ENCODE measurements at places on chromosomes 1 and 21. TPM values are rescaled to one million over a fixed set of nuclear protein-coding genes. Genes with fewer than 3 reads are reported as not detected.

GRCh38 chr1:18922319-18922726 lies 20.0 kb upstream of the ALDH4A1 start:
- DNase-seq: peak; percentile 97

The NBPF14 gene
- total RNA-seq: 17.8 TPM

- DNase-seq: no peak
These were observed 31.7 kb upstream of the KHDRBS1 start for GRCh38 chr1:31981972-31982371.

- DNase-seq: no peak
These were observed 3.9 kb upstream of the HES4 start for GRCh38 chr1:1003618-1004419.

DNA sequence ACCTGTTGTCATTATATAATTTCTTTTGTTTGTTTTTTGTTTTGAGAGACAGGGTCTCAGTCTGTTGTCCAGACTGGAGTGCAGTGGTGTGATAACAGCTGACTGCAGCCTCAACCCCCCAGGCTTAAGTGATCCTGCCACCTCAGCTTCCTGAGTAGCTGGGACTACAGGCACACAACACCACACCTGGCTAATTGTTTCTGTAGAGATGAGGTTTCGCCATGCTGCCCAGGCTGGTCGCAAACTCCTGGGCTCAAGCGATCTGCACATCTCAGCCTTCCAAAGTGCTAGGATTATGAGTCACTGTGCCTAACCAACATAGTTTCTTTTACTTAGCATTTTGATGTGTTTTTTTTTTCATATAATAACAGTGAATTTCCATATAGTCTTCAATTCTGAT lies 50.4 kb upstream of the FCRL4 start:
- no peak for DNase-seq

- DNase-seq: no peak
These were observed 202.1 kb upstream of the SGIP1 start for GRCh38 chr1:66331658-66332547.

GRCh38 chr21:37620401-37620800 lies 253.8 kb downstream of the DYRK1A start:
- no peak for DNase-seq

DNA sequence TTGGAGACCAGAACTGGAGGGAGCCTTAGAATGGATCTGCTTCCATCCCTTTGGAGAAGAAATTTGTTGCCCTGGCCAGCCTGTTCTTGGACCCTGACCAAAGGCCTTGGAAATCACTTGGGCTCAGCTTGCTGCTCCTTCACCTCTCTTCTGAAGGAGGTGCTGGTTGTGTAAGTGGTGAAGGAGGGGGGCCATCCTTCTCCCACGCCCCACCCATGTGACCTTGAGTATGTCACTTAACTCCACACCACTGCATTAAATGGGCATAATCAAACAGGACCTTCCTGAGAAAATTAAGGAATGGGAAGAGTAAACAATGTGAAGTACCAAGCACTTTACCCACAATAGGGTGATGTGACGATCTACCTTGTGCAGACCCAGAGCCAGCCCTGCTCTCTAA lies 68.3 kb upstream of the GJB5 start:
- no peak for DNase-seq

The CD34 gene
- 2.8 TPM for total RNA-seq

The TCEA3 gene
- total RNA-seq: 4.7 TPM

- DNase-seq: no peak
These were observed 971.7 kb upstream of the NCAM2 start for GRCh38 chr21:20026543-20026942.

GRCh38 chr1:145962157-145963102 lies 1.9 kb downstream of the ANKRD34A start:
- DNase-seq: peak; percentile 91

DNA sequence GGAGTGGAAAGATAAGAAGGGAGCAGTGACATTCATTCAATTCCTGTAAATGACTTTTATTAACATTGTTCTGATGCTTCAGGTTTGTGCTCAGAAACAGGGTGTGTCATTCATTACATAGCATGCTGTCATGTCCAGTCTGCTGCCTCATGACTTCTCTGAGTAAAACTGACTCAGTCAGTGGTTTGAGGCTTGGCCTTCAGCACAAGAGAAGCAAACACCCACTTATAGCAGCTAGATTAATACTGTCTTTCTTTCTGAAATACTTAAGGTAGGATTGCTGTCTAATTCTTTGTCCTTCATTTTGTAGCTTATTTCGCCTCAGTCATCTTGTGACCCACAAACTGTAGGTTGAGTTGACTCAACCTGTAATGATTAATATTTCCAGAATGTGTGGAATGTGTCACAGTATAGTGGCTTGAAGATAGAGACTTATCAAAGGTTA lies 32.9 kb downstream of the RASAL2 start:
- DNase-seq: no peak

The IL6R gene
- total RNA-seq: 4.7 TPM

The TTC34 gene
- 0.45 TPM for total RNA-seq

DNA sequence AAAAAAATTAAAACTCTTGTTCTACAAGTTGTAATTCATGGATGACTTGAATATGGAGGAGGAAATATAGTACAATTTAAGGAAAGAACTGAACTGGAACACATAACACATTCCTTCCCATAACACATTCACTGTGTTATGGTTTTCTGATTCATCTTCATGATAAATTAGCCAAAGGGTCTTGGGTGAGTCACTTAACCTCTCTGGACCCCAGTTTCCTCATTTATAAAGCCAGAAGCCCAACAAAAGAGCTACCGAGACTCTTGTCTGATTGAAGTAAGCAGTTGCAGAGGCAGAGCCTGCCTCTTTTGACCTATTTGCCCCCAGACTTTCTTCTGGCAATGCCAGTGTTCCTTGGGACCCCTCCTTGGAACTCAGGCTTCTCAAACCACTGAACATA lies 161.9 kb upstream of the KCTD3 start:
- DNase-seq: no peak

DNA sequence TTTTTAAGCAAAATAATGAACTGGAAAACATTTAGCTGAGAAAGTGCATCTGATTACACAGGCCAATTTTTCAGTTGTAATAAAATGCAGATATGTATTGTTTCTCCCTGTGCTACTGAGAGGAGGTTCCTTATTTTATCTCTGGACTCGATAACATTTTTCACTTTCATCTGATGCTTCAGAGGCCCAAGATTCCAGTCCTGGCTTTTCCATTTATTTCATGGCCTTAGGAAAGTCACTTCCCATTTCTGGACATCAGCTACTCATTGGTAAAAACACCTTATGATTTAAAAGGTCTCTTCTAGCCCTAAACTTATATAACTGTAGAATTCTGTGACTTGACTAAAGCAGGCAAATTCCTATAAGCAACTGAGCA lies 203.5 kb downstream of the HHAT start:
- no peak for DNase-seq

The FCGR1A gene
- 8.0 TPM for total RNA-seq

GRCh38 chr1:54372978-54373377 lies 33.2 kb downstream of the SSBP3 start:
- no peak for DNase-seq

GRCh38 chr1:208747979-208748378 lies 503.8 kb upstream of the PLXNA2 start:
- DNase-seq: no peak

The EPHA10 gene
- total RNA-seq: 8.8 TPM

The SPATA45 gene
- 1.9 TPM for total RNA-seq

- no peak for DNase-seq
These were observed 91.9 kb upstream of the KCNK2 start for GRCh38 chr1:214990619-214991018.

DNA sequence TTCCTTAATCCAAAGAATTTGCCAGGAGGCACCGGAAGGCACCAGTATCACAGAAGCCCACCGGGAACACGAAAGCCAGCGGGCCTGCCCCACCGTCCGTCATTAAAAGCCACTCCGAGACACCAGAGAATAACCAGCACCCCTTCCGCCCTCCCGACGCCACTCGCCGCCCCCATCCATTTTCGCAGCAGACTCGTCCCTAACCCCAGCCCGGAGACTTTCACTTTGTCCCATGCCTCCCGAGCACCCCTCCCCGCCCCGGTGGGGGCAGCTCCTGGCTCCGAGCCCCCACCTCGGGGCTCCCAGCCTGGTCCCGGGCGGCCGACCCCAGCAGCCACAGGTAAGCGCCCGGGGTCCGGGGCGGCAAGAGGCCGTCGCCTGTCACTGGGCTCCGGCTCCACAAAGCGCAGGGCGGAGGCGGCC lies 105.4 kb downstream of the SLC45A1 start:
- DNase-seq: peak; percentile 35

- DNase-seq: no peak
These were observed 360.2 kb downstream of the ADGRL2 start for GRCh38 chr1:82160903-82161302.

DNA sequence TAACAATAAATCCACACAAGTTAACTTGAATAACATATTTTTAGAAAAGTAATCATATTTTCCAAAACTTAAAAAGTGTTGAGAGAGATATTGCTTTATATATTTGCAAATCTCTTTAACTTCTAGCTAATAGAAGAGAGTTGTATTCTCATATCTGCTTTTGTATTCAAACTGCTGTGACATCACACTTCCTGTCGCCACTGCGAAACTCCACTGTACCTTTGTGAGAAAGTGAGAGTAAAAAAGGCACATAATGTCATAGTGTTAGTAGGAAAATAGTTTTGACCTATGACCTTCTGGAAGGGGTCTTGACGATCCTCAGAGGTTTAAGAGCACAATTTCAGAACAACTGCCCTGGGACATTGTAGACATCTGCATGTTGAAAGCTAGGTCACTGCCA lies 21.6 kb downstream of the AK5 start:
- no peak for DNase-seq

DNA sequence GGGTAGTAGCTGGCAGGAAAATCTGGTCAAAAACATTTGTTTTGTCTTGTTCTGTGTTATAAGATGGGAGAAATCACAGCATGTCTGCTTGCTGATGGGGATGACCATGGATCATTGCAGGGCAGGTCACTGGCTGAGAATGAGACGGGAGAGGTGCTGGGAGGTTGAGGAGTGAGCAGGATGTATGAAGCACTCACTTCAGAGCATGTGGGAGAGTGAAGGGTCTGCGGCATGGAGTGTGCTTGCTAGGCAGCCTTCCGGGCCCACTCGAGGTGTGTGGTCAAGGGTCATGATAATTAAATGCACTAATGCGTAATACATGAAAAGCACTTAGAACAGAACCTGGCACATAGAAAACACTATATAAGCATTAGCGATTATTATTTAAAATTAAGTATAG lies 42.0 kb upstream of the SPOCD1 start:
- no peak for DNase-seq

- no peak for DNase-seq
These were observed 53.1 kb upstream of the TRIM67 start for GRCh38 chr1:231108516-231109302.

The MYOG gene
- not detected for total RNA-seq

Data from cerebellum (tissue), 4 donors.